ENCODE measurements at places on chromosomes 3 and 15.

DNA sequence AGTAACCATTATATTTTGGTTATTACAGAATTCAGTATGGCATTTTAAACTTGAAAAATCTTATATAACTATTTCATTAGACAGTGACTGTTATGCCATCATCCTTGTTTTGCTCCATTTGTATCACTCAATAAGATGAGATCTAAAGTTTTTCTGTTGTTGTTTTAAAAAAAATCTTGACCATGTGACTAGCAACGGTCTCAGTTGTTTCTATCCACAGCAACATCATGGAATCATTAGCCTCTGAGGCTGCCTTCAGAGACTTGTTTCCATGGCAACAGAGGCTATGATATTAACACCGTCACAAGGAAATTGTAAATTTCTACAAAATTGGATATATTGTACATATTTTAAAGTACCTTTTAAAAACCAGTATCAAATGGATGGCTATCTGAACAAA, 129.8 kb downstream of the DLG1 start:
- no peak for DNase-seq

GRCh38 chr3:181932039-181932438, 220.3 kb downstream of the SOX2 start:
- DNase-seq = no peak

DNA sequence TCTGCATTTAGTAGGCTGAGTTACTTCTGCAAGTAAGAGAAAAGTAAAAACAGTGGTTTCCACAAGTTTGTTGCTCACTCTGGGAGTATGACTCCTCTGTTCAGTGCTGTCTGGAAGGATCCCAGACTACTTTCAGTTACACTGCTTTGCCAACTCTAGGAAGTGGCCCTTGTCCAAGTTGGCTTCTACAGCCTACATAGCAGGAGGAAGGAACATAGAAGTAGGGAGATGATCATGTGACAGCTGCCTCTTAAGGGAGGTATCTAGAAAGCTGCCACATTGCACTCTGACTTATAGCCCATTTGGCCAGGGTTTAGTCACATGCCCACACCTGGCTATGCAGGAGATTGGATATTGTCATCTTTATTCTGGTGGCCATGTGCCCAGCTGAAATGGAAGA, 298.1 kb downstream of the NSUN3 start:
- DNase-seq = no peak

DNA sequence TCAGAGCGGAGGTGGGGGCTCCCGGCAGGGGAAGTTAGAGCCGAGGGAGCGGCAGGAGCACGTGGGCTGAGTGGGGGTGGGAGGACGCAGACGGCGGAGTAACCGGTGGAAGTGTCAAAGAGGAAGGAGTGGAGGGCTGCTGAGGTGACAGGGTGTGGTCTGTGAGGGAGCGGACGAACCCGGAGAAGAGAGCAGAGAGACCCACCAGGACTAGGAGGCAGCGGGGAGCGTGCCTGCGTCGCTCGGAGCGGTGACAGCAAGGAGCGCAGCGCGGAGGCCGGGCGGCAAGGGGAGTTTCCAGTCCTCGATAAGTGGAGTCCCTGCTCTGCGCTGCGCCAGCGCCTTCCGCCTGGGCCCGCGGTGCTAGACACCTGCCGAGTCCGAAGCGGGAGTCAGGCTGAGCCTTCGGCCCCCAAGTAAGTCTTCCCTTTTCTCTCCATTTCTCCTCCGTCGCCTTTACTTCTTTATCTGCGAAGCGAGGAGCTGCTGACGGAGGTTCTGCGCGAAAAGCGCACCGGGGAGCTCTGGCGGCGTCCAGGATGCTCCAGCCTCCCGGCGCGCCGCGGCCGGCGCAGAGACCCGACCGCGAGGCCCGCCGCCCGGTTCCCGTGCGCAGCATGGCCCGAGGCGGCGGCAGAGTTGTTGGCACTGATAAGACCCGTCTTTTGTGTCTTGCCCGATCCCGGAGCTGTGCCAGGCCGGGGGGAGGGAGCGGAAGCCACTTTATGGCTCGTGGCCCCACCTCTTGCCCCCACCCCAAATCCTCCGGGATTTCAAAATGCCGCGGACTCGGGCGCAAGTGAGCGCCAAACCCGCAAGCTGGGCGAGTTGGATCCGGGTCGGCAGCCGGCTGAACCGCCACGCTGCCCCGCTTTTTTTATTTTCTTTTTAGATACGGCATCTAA, 533.0 kb upstream of the SEMA6D start:
- DNase-seq = peak; percentile 75

DNA sequence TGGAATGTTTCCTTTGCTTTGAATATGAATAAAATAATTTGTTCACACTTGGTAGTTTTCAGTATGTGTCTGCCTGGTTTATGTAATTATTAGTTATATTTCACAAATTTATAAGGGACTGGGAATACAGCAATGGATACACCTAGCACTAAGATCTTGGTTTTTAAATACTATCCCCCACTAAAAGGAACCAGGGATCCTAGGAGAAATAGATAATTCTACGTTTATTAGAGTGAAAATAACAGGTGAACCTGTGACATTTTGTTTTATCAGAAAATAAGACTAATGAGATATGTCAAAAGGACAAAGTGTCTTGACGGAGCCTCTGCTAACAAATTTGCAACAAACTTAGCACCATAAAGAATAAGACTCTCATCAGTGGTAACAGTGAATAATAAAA, 3.4 kb downstream of the PSMD6 start:
- DNase-seq = no peak

GRCh38 chr15:73346735-73347312, 21.9 kb downstream of the HCN4 start:
- DNase-seq = no peak

DNA sequence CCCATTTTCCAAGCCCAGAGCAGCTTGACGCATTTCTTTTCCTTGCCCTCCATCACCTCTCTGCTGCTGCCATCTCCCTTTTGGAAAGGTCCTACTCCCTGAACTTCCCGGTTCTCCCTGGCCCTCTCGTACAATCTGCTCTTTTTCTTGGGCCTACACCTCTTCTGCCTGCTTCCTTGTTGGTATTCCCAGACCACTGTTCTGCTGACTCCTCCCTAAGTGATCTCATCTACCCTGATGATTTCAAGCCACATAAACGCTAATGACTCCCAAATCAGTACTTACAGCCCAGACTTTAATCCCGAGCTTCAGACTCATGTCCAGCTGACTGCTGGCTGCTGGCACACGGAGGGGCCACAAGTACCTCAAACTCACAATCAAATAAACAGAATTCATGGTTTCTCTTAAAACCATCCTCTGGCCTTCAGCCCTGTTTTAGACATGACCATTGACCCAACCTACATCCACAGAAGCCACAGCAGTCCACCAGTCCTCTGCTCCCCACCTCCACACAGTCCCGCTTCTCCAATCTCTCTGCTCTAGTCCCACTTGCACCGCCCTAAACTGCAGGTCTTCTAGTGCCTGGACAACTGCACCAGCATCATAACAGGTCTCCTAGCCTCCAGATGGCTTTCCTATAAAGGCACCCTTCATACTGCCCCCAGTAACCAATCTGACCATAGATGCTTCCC, 57.6 kb downstream of the AAGAB start:
- DNase-seq = no peak

GRCh38 chr15:87998630-87999029, 257.9 kb downstream of the NTRK3 start:
- DNase-seq = no peak

DNA sequence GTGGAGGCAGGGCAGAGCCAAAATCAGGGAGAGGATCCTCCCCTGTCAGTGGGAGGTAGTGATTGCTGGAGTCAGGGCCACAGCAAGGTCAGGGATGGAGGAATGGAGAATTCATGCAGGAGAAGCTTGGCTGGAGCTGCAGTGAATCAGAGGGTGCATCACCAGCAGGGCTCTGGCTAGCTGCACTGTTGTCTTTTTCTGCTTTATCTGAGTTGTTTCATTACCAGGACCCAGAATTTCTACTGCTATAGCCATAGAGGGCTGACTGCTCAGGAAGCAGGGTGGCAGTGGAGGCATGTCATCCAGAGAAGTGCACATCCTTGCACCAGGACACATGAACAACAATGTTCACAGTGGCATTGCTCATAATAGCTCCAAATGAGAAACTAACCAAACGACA, 113.5 kb upstream of the GALNT15 start:
- no peak for DNase-seq

DNA sequence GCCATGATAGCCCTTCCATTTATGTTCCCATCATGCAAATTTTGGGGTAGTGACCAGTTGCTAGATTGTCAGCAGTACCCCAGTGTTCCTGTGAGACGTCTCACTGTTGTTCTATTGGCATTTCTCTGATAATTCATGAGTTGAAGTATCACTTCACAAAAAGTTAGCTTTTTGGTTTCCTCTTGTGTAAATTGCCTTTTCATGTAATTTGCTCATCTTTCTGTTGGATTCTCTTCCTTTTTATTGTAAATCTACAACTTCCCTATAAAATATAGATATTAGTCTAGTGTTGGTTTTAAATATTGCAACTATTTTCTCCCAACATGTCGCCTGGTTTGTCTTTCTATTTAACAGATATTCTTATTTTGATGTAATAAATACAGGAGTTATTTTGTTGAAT, 7.5 kb upstream of the A4GNT start:
- no peak for DNase-seq

DNA sequence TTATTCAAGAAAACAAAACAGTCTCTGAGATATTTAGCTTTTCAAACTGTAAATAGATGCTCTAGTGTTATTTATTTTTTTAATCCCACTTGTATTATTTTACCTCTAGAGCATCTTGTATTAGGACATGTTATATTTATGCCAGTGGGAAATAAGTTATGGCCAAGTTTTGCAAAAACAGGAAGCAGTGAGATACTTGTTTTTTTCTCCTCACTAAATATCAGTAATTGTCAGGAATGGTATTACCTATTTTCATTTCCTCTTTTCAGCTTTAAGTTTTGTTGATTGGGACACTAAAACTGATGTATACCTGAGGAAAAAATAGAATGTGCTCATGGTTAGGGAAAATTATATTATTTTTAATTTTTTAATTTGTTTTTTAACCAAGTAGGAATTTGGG, 8.6 kb upstream of the IL20RB start:
- DNase-seq = no peak
